ENCODE measurements at places on chromosomes 4 and X. TPM values are rescaled to one million over a fixed set of nuclear protein-coding genes. Genes with fewer than 3 reads are reported as not detected.
A peak's percentile ranks its signal among the peaks of the same experiment; 100 is the strongest.

- no peak for DNase-seq
Measured at GRCh38 chrX:16212436-16212835, 45.2 kb downstream of the MAGEB17 start.

DNA sequence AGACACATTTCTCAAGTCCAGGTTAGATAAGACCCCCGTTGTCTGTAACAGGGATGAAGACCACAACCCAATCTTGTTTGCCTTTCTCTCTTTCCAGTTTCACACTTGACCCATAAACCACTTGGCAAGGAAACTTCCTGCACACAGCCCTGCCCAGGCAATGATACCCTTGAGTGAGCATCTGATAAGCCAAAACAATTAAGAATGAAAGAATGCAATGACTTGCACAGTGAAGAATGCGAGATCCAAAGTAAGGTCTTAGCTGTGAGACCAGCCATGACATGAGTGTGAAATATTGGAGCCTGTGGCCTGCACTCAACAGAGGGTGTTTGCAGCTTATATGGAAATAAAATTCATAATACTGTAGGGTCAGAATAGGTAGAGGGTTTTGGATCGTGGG lies 37.9 kb upstream of the MXRA5 start:
- DNase-seq, result no peak

DNA sequence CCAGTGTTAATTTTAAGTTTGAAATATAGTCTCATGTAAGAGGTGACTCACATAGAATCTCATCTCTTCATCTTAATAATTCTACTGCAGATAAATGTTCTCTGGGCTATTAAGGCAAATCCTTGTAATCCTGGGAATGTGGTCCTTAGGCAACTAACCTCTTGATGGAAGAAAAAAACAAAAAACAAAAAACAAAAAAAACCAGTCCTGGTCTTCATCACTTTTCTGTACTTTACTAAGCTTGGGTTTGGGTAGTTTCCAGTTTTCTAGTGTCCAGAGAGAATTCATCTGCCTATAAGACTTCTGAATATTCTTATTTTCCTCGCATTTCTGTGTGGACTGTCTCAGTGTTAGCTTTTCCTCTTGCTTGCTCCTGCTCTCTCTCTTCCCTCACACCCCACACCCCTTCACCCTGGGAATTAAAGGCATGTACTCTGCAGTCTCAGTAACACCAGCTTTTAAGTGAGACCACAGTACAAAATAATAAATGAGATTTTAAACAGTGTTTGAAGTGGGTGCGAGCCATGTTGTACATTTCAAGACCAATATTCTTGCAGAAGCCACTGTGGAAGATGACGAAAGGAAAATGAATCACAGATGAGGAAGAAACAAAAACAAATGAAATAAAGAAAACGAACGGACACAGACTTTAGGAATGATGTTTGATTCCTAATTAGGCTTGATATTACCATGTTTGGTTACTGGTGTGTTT lies 51.7 kb downstream of the HAND2 start:
- no peak for DNase-seq

GRCh38 chr4:91330555-91331137 lies 973.1 kb upstream of the GRID2 start:
- no peak for DNase-seq

- DNase-seq, result peak; percentile 88
Measured at GRCh38 chrX:9465380-9466123, 694 bp downstream of the TBL1X start.

DNA sequence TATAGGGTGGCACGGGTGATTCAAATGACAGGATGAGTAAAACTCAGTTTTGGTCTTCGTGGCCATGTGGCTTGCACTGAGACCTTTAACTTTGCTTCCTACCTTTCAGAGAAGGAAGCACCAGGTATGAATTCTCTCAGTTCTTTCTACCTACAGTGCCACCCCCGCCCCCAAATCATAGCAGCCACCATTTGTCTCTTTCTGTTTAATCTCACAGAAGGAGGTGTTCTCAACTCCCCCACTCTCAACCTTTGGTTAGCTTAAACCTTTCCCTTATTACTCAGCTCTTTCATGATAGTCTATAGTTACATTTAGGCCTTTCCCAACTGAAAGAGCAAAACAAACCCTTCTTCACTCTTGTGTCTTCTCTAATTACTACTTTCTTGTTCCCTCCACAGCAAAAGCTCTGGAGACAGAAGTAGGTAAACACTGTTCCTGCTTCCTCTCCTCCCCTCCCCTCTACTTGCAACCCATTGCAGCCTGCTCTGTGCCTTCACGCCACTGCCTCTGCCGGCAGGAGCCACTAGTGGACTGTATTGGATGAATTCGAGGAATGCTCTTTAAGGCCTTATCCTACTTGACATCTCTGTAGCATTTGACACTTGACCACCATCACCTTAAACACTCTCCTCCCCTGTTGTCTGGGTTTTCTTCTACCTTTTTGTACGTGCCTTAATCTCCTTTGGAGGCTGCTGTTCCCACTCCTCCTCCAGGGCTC lies 123.7 kb downstream of the AFF1 start:
- no peak for DNase-seq

DNA sequence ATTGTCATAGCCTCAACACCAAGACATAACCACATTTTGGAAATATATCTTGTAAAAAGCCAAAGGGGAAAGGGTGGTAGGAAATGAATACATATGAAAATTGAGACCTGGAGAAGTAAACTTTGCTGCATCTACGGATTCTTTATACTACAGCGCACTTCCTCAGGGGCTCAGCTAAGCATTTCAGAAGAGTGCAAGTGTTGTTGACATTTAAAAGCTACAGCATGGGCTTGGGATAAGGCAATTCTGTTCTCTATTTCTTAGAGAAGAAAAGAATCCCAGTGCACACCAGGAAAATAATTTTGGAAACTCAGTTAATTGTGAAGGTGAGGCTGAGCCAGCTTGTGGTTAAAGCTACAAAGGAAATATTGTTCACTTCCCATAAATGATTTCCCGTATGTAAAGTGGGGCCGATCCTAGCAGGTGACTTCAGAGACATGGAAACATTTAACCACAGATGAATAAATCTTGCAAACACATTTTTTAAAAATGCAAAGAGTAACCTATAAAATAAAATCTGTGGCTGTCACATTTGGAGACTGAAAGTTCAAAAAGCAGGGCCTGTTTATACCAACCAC lies 12.6 kb upstream of the GBA3 start:
- no peak for DNase-seq

GRCh38 chr4:19577097-19577496 lies 674.6 kb upstream of the SLIT2 start:
- DNase-seq, result no peak

TSPAN7 gene
- total RNA-seq, result 55.2 TPM

PASD1 gene
- total RNA-seq, result not detected

TMPRSS11A gene
- not detected for total RNA-seq

BEX1 gene
- total RNA-seq, result 3.4 TPM

Measured in spleen (tissue), 13 donors.